Sigmoid colon (tissue), 7 donors: ENCODE measurements at places on chromosomes 3 and 15. TPM values are rescaled to one million over a fixed set of nuclear protein-coding genes. Genes with fewer than 3 reads are reported as not detected.

Gene FBXW12
- not detected for polyA plus RNA-seq

Gene SORD
- 12.9 TPM for polyA plus RNA-seq

Gene TM4SF4
- polyA plus RNA-seq: not detected

Gene MASP1
- 1.2 TPM for polyA plus RNA-seq

Gene VEPH1
- polyA plus RNA-seq: 0.92 TPM

Gene INSYN1
- polyA plus RNA-seq: 0.60 TPM

Gene MORC1
- polyA plus RNA-seq: 0.03 TPM

Gene TBL1XR1
- 46.7 TPM for polyA plus RNA-seq

Gene RNF168
- 6.0 TPM for polyA plus RNA-seq

Gene RBP2
- 57.1 TPM for polyA plus RNA-seq

Gene NANOGP8
- not detected for polyA plus RNA-seq

Gene COL6A5
- not detected for polyA plus RNA-seq

Gene GP5
- polyA plus RNA-seq: 0.69 TPM

Gene SEMA3F
- 12.3 TPM for polyA plus RNA-seq

Gene LRRC49
- polyA plus RNA-seq: 1.6 TPM

Gene TNFAIP8L3
- 13.2 TPM for polyA plus RNA-seq

Gene CSPG5
- not detected for polyA plus RNA-seq

Gene ZNF639
- 16.4 TPM for polyA plus RNA-seq

Gene STRIT1
- 2.4 TPM for polyA plus RNA-seq

Gene TEX264
- polyA plus RNA-seq: 79.7 TPM

Gene GPR87
- polyA plus RNA-seq: not detected

Gene LRTM1
- not detected for polyA plus RNA-seq

Gene TAGLN3
- polyA plus RNA-seq: not detected

Gene KCNH8
- polyA plus RNA-seq: 0.23 TPM

Gene SKOR1
- 0.25 TPM for polyA plus RNA-seq

Gene SLC38A3
- polyA plus RNA-seq: not detected

Gene OR5K2
- not detected for polyA plus RNA-seq

Gene BBS4
- polyA plus RNA-seq: 8.4 TPM

Gene SLC35G2
- polyA plus RNA-seq: 1.2 TPM

Gene RHOV
- 5.2 TPM for polyA plus RNA-seq

Gene PP2D1
- polyA plus RNA-seq: not detected

Gene LRRC31
- polyA plus RNA-seq: 54.7 TPM

Gene GOLGA6A
- not detected for polyA plus RNA-seq

Gene TICRR
- 0.23 TPM for polyA plus RNA-seq

Gene ACP3
- polyA plus RNA-seq: 1.8 TPM

Gene DCUN1D1
- polyA plus RNA-seq: 9.4 TPM

Gene GRM2
- polyA plus RNA-seq: not detected

Gene POPDC2
- 1.2 TPM for polyA plus RNA-seq

Gene ONECUT1
- not detected for polyA plus RNA-seq

Gene TRH
- polyA plus RNA-seq: 0.03 TPM

Gene CLDN11
- 0.23 TPM for polyA plus RNA-seq

Gene EPHB3
- polyA plus RNA-seq: 1.6 TPM

Gene APPL1
- 13.6 TPM for polyA plus RNA-seq

Gene LRRIQ4
- not detected for polyA plus RNA-seq

Gene LNP1
- 3.0 TPM for polyA plus RNA-seq

Gene SOX14
- polyA plus RNA-seq: not detected

Gene TF
- polyA plus RNA-seq: 0.60 TPM
